ENCODE measurements at places on chromosomes 4 and X.

DNA sequence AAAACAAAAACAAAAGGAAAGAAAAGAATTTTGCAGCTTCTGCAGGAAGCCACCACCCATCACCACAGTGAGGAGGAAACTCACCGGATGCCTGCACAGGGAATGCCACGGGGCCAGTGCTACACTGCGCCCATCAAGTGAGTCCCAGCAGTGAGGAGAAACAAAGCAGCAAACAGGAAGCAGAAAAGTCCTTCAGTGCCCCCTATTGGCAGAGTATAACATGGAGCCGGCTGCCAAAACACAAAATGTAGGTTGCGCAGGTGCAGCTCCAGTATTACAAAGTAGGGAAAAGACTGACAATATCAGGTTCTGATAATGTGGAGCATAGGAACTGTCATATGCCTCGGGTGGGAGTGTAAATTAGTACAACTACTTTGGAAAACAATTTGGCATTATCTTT, 23.3 kb upstream of the SCML2 start:
- DNase-seq: no peak

GRCh38 chr4:35697210-35697736, 547.0 kb downstream of the ARAP2 start:
- DNase-seq: no peak

DNA sequence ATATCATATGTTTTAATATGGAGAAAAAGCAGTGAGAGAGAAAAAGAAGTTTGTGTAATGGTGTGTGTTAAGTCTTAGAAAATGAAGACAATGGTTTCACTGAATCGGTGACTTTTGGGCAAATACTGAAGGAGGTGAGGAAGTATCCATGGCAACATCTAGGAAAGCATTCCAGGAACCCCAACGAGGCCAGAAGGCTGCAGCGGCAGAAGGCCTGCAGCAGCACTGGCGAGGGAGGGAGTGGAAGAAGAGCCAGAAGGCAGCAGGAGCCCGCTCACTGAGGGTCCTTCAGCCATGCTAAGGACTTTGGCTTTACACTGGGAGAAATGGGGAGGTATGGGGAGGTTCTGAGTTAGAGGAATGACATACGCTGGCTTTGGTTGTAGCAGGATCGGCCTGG, 26.8 kb downstream of the COQ2 start:
- no peak for DNase-seq

- no peak for DNase-seq
Measured at GRCh38 chr4:58477950-58478349, 1367.8 kb upstream of the IGFBP7 start.

DNA sequence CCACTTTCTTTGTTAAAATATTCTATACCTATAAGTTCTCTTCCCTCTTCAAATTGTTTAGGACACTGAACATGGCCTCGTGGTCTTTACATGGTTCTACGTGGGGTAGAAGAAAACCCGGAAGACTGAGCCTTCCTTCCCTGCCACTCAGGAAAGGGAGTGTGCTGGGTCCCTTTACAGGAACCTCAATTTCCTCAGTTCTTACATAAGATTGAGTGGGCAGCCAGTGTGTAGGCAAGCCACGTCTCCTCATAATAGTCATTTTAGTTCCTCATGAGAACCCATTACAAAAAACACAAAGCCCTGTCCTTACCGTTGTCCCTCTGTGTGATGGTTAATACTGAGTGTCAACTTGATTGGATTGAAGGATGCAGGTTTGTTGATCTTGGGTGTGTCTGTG, 28.7 kb upstream of the SMIM10L2A start:
- no peak for DNase-seq

- no peak for DNase-seq
Measured at GRCh38 chr4:70183168-70183939, 12.2 kb upstream of the ODAM start.

DNA sequence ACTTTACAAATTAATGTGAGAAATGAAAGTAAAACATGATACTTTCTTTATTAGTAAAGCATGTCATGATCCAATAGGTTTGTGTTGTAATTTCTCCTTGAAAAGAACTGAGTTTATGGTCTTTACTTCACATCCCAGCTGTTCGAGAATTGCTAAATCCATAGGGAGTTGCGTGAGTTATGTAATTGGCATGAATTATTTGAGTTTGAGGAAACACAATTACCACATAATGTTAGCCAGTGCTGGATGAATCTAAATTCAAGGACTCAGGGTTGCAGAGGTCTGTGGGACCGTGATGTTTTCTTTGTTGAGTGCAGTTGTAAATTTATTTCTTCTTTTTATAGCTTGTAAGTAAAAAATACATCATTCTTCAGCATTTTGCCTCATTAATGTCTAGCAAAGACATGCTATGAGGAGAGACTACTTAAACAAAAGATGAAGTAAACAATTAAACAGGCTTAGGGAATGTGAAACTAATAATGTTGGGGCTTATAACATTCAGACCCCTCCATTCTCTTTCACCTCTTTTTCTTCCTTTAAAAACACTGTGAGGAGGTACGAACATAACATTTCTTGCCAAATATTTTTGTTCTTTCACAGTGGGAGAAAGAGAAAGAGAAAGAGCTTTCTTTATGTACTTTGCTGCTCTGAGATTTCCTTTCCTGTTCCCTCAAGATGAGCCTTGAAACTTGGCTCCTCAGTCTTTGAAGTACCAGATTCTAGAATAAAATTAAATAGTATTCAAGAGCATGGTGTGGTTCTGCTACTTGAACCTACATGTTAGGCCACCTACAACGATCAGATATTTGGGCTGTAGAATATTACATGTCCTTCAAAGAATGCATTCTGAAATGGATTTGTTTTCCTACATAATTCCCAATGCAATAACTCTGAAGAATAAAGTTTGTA, 159.6 kb upstream of the ANK2 start:
- no peak for DNase-seq

- DNase-seq: no peak
Measured at GRCh38 chrX:104351173-104351769, 96.5 kb upstream of the ESX1 start.

DNA sequence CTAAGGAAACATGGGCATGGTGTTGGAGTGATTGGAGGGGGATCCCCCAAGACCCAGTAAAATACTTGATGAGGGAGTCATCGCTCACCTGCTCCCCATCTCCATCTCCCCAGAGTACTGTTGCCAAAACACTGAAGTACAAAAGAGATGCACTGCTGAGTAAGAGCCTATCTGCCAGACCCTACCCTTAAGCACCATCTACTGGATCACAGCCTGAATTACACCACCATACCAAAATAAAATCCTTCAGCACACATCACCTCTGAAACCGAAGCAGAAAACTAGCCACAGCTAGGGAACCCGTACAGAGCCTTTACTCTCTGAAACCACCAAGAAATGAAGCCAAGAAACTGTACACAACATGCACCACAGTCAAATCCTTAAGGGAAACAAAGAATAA, 466.3 kb upstream of the ACTRT1 start:
- no peak for DNase-seq

GRCh38 chr4:31682796-31683195, 962.6 kb downstream of the PCDH7 start:
- DNase-seq: no peak

GRCh38 chrX:13759152-13759718, 24.7 kb downstream of the OFD1 start:
- DNase-seq: no peak

- no peak for DNase-seq
Measured at GRCh38 chrX:153845195-153845594, 14.9 kb upstream of the PDZD4 start.

- peak; percentile 8 for DNase-seq
Measured at GRCh38 chrX:17860811-17861488, at the start of gene RAI2. Gene RAI2 (minus strand): TSS chrX:17861298. CDS start chrX:17802010, 59,288 bp downstream.

DNA sequence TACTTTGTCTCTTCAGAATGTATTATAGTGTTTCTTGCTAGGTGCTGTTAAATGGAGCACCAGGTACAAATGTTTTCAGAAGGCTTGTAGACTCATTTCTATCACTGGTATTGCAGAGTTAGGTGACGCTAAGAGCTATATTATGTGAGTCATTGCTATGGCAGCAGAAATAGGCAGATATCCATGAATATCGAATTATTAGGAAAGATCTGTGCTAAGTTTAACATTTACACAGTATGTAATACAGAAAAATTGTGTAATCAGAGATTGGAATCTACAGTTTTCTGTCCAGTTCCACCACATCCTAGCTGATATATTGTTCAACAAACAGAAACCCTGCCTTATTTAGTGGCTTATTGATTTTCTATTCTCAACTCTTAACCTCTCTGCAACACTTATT, 1025.5 kb downstream of the STIM2 start:
- DNase-seq: no peak

- no peak for DNase-seq
Measured at GRCh38 chr4:152476796-152477195, 59.1 kb downstream of the FBXW7 start.

- DNase-seq: no peak
Measured at GRCh38 chrX:41067721-41068120, 17.5 kb upstream of the USP9X start.

DNA sequence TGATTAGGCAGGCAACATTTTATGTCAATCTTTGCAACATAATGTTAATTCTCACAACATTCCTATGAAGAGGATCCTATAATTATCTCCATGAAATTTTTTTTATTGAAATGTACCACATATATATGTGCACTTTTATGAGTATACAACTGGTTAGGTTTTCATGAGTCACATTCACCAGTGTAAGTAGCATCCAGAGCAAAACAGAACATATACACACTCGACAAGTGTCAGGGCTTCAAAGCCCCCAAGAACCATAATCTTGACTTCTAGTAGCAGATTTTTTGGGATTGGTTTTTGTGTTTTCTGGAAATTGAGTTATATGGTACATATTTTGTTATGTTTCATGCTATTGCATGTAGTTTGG, 62.4 kb downstream of the ARHGAP10 start:
- DNase-seq: no peak

DNA sequence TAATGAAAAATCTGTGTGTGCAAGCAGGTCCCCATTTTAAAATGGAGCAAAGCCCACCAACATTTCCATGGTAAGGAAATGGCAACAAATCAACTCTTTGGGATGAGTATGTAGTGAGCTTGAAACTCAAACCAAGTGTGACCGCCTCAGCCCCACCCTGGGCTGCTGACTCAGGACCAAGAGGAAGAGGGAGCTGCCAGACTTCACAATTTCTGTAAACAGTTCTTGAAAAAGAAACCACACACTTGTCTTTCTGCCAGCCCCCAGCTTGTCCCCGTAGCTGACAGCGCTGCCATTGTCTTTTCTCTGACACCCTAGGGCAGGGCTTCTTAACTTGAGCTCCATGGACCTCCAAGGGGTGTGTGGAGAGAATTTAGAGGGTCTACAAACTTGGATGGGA, 10.3 kb downstream of the RTL5 start:
- DNase-seq: no peak

GRCh38 chrX:109696146-109696740, 36.8 kb downstream of the ACSL4 start:
- DNase-seq: no peak

- no peak for DNase-seq
Measured at GRCh38 chr4:2270341-2271165, 8.6 kb upstream of the MXD4 start.

GRCh38 chr4:100379583-100380105, 138.2 kb downstream of the EMCN start:
- DNase-seq: no peak

DNA sequence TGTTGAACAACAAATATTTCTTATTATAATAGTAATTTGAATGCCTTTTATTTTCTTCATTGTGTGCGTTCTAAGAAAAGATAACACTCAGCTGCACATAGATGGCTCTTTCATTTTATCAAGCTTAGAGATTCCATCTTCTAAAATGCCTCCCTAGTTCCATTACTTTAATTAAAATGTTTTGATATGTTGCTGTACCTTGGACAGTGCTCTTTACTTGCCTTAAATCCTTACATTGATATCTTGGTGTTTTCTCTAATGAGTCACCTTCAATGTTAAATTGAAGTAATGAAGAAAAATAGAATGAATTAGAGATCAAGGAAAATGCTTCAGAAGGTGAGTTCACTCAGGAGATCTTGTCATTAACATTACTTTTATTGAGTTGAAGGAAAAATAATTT, 1672.4 kb upstream of the AGA start:
- DNase-seq: no peak

DNA sequence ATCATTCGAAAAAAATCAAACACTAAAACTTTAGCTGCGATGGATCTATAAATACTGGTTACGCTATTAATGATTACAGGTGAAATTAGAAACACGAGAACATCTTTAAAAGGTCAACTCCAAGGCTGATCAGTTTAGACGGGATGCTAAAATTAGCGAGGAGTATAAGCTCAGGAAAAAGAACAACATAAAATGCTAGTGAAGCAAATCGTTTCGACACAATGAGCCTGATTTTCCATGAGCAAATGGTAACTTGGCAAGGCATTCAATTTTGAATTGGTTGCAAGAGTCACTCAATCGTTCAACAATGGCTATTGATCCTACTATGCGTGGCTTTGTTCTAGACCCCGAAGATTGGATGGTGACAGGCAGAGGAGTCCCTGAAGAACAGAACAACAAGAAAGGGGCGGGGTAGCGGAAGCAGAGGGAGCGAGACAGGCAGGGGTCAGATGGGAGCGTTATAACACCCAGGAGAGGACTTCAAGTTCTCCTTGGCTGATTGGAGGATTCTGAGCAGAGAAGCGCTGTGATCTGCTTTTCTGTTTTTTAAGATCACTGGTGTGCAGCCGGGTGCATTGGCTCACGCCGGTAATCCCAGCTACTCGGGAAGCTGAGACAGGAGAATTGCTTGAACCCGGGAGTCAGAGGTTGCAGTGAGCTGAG, 146.5 kb downstream of the RBM47 start:
- no peak for DNase-seq

- DNase-seq: no peak
Measured at GRCh38 chrX:114952696-114953095, 64.7 kb downstream of the IL13RA2 start.

DNA sequence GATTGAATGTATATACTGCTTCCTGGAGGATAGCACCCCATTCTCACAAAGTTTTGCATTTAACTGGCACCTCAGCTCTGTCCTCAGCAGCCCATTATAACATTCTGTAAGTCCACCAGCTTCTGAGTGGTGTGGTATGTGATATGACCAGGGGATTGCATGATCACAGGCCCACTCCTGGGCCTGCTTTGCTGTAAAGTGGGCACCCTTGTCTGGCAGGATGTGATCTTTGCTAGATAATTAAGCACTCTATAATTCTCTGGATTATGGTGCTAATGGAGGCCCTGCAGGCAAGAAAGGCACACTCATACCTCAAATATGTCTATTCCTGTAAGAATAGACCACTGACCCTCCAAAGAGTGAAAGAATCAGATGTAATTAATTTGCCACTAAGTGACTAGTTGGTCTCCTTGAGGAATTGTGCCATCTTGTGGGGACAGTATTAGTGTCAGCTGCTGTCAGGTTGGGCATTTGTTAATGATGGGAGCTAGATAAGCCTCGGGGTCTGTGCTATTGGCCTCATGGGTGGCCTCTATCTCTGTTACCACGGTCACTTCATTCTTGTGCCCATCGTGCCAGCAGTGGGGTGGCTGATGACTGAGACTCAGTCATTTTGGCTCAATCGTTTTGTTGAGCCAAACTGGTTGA, 2.2 kb upstream of the CFI start:
- DNase-seq: no peak

Data from activated CD8-positive, alpha-beta memory T cell treated with anti-CD3 and anti-CD28 coated beads for 4 hours (primary cell).